ENCODE measurements at places on chromosomes 3 and 15. TPM values are rescaled to one million over a fixed set of nuclear protein-coding genes. Genes with fewer than 3 reads are reported as not detected.

- no peaks in the 10 kb centered on the region for H3K27me3 ChIP-seq
- H3K27ac ChIP-seq = peak overlapping the region; percentile 38
- H3K4me3 ChIP-seq = no peak overlapping the region
- peak; percentile 35 for DNase-seq
- peaks cover 18% of the 10 kb centered on the region for H3K4me1 ChIP-seq
- peaks cover 33% of the 10 kb centered on the region for H3K36me3 ChIP-seq
Observed at GRCh38 chr3:33385423-33385822, 54.8 kb downstream of the UBP1 start.

ATP13A4 gene
- total RNA-seq = 0.74 TPM

DNA sequence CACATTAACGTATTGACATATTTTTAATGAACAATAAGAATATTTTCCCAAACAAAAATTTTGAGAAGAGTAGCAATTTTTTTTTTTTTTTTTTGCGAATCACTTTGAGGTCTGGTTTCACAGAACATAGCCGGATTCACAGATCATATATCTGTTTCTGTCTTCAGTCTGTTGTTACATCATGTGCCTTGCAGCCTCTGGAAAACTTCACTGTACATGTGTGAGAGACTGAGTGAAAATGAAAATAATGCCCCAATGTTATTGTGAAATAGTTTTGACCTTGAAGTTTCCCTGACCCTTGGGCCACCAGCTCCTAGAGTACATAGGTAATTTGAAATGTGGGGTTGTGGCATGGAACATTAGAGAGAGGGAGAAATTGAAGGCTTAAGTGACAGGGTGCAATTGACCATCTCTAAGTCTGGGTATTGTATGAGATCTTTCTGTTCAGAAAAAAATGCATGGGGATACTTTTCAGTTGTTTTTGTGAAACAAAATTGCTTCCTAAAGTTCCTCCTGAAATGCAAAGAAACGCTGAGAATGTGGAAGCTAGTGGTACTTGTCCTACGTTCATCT is 14.0 kb downstream of the ITPR1 start:
- no peaks in the 10 kb centered on the region for H3K27me3 ChIP-seq
- no peak for DNase-seq
- H3K4me3 ChIP-seq = no peak overlapping the region
- H3K4me1 ChIP-seq = peaks cover 43% of the 10 kb centered on the region

DNA sequence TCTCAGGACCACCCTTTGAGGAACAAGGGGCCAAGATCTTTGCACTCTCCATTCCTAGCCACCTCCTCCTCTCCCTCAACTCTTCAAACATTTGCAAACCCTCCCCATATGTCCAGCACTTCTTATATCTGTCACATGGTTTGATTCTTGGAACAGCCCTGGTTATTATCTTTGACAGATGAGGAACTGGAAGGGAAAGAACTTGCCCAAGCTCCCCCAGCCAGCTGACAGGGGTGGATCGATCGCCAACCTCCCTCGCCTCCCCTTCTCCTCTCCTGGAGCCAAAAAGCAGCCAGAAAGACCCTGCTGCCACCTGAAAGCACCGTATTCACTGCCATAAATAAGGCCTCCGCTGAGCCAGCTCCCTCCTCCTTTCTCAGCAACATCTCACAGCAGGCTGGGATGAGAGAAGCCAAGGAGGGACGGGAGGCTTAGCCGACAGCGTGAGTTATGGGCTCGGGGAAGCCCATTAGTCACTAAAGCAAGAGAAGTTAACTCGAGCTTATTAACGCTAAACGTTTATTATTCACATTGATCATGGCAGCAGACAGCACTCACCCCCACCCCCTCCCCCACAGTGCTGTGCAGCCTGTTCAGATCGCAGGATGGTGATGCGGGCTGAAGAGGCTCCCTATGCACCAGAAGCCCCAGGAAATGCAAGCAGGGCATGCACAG is 22.2 kb upstream of the FGD5 start:
- H3K36me3 ChIP-seq = no peaks in the 10 kb centered on the region
- no peak overlapping the region for H3K4me3 ChIP-seq
- no peak overlapping the region for H3K27ac ChIP-seq
- H3K4me1 ChIP-seq = no peaks in the 10 kb centered on the region
- DNase-seq = no peak

SLC12A1 gene
- not detected for total RNA-seq

DNA sequence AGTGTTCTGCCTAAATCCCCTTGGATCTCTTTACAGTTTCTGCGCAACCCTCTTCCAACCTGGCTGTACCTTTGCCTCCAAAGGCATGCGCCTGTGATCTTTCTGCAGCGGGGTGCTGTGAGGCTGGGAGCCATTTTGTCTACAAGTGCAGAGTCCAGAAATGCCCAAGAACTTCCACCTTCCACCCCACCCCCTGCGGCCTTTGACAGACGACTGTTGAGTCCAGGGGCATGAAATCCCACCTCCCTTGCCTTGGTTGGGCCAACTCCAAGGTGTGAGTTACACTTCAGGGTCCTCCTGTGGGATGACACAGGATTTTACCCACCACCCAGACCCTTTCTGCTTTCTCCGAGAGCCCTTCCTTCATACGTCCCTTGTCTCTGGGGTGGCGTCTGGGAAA is 24.1 kb downstream of the HRH1 start:
- no peaks in the 10 kb centered on the region for H3K4me1 ChIP-seq
- no peak overlapping the region for H3K4me3 ChIP-seq
- peaks cover 2% of the 10 kb centered on the region for H3K27me3 ChIP-seq

CX3CR1 gene
- 0.48 TPM for total RNA-seq

LOXL1 gene
- total RNA-seq = 0.99 TPM

TRPM1 gene
- not detected for total RNA-seq

ZPLD1 gene
- not detected for total RNA-seq

GRCh38 chr15:80932513-80932815 is 57.2 kb downstream of the MESD start:
- H3K4me1 ChIP-seq = peaks cover 8% of the 10 kb centered on the region
- no peaks in the 10 kb centered on the region for H3K36me3 ChIP-seq
- H3K27me3 ChIP-seq = no peaks in the 10 kb centered on the region
- no peak for DNase-seq
- no peak overlapping the region for H3K27ac ChIP-seq

DNA sequence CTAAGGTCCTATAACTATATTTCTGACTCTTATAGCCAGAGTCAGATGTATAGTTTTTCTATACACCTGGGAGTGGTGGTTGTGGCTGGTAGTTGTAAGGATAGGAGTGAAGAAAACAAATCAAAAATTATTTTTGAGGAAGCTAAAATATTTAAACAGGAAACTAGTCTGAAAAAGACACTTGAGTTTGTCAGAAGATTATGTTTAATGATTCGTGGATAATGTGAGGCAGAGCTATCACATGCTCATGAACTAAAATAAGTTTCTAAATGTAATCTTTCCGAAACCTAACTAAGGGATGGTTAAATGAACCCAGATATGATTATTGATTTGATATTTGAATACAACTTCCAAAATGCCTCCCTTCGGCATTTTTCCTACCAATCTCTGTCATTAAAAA is 30.4 kb downstream of the GABRR3 start:
- peaks cover under 1% of the 10 kb centered on the region for H3K27me3 ChIP-seq
- no peak overlapping the region for H3K27ac ChIP-seq
- H3K4me1 ChIP-seq = peaks cover 48% of the 10 kb centered on the region

DNA sequence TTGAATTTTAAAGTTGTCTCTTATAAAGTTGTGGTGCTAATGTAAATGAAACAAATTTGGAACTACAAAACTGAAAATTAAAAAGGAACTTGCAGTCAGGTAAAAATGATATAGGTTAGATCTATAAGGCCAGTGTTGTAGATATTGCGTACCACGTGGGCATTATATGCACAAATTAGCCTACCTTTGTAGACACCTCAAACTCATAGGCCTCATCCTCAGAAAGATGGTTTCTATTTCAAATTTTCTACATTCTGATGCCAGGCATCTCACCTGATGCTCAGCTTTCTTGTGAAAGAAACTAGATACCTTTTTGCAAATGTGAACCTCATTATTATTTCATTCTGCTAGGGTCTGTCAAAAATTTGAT is 25.6 kb downstream of the TMEM207 start:
- H3K27me3 ChIP-seq = peaks cover 9% of the 10 kb centered on the region
- H3K27ac ChIP-seq = no peak overlapping the region
- no peaks in the 10 kb centered on the region for H3K36me3 ChIP-seq
- no peak for DNase-seq

DNA sequence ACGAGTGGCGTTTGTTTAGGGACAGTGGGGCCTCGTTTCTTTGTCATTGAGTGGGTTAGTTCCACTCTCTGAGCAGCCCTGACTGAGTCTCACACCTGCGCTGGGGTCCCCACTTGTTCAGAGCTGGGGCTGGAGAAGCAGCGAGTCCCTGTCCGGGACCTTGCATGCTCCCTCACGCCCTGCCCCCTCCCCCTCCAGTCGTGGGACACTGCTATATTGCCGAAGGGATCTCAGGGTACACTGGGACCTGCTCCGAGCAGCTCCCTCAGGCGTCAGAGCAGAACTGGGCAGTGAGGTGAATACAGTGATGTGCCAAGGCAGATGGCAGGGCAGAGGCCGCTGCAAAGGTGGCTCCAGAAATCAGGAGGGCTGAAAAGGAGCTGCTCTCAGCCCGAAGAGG is 59.9 kb upstream of the KLF13 start:
- peaks cover 77% of the 10 kb centered on the region for H3K4me1 ChIP-seq
- peak overlapping the region; percentile 74 for H3K27ac ChIP-seq

DNA sequence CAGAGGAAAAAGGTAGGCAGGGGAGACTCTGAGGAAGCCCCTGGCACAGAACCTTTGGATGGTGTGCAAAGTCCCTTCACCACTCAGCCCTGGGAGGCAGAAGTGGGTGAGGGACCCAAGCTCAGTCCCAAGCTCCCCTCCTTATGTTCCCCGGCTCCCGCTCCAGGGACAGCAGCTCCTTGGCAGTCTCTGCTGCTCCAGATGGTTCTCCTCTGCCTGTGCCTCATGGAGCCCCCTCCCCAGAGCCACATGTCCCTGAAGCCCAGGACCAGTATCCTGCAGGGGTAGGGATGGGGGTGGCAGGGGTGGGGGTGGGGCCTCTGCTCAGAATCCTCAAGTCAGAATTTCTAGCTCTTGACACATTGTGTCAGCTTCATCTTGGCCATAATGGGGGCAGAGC is 8.0 kb upstream of the CAMKV start:
- DNase-seq = no peak
- H3K27me3 ChIP-seq = no peaks in the 10 kb centered on the region
- no peak overlapping the region for H3K4me3 ChIP-seq
- no peaks in the 10 kb centered on the region for H3K36me3 ChIP-seq
- no peak overlapping the region for H3K27ac ChIP-seq

DNA sequence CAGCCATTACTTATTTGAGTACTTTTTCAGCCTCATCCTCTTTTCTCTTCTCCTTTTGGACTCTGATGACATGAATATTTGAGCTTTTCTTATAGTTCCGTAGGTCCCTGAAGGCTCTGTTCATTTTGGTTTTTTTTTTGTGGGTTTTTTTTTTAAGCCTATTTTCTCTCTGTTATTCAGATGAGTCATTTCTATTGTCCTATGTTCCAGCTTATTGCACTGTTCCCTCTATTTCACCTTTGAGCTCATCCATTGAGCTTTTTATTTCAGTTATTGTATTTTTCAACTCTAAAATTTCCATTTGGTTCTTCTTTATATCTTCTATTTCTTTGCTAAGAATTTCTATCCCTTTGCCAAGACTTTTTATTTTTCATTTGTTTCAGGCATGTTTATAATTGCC is 7.2 kb upstream of the MGLL start:
- DNase-seq = no peak
- H3K4me3 ChIP-seq = no peak overlapping the region
- no peak overlapping the region for H3K27ac ChIP-seq
- peaks cover 9% of the 10 kb centered on the region for H3K36me3 ChIP-seq
- H3K4me1 ChIP-seq = peaks cover 3% of the 10 kb centered on the region
- peaks cover 16% of the 10 kb centered on the region for H3K27me3 ChIP-seq

GABRG3 gene
- total RNA-seq = not detected

SMAD6 gene
- total RNA-seq = 0.43 TPM

ABTB1 gene
- total RNA-seq = 11.7 TPM

DNA sequence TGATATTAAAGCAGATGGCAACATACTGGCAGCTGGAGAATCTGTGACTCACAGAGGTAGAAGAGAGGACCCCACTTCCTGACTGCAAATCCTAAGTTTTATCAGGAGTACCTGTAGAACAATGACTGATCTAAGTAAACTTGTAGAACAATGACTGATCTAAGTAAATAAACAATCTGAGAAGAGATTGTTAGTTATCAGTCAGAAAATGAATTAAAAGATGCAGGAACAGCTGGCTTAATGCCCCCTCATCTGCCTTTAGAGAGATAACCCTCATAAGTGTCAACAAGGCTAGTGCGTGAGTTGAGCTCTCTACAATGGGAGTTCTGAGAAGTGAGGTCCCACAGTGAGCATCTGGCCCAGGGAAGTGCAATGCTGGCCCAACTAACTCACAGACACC is 14.6 kb downstream of the ACAD11 start:
- H3K36me3 ChIP-seq = peaks cover 3% of the 10 kb centered on the region
- no peak for DNase-seq
- no peak overlapping the region for H3K4me3 ChIP-seq
- no peak overlapping the region for H3K27ac ChIP-seq
- H3K27me3 ChIP-seq = no peaks in the 10 kb centered on the region

DNA sequence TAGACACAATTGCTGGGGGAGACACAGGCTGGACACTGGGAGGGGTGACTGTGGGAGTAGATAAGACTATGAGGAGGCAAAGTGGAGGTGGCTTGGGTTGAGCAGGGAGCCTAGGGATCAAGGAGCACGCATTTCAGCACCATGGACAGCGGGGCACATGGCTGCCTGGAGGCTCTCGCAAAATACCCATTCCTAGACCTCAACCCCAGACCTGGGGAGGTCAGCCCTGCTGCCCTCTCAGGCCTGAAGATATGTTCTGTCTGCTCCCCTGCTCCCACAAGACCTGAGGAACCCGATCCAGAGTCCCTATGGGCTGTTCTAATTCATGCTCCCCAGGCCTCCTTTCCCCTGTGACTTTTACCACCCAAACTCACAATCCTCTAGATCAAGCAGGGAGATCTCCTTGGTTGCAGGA is 16.0 kb upstream of the CPEB1 start:
- no peaks in the 10 kb centered on the region for H3K4me1 ChIP-seq
- peak; percentile 48 for DNase-seq
- no peak overlapping the region for H3K27ac ChIP-seq
- no peaks in the 10 kb centered on the region for H3K36me3 ChIP-seq

DNA sequence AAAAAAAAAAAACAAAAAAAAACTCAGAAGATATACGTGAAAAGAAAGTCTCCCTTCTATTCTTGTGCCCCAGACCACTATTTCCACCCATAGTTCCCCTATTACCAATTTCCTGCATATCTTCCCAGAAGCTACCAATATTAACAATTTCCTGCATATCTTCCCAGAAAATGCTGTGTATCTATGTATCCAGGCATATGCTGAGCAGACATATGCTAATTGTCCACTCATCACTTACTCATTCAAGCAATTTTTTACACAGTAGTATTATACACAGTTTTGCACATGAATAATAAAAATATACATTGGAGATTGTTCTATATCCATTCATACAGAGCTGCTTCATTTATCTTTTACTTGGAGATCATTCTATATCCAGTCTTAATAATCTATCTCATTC is 12.6 kb upstream of the SLMAP start:
- H3K4me3 ChIP-seq = no peak overlapping the region
- no peaks in the 10 kb centered on the region for H3K36me3 ChIP-seq
- H3K4me1 ChIP-seq = no peaks in the 10 kb centered on the region
- no peaks in the 10 kb centered on the region for H3K27me3 ChIP-seq

- H3K27me3 ChIP-seq = peaks cover 47% of the 10 kb centered on the region
- H3K4me3 ChIP-seq = peak overlapping the region; percentile 65
- H3K36me3 ChIP-seq = no peaks in the 10 kb centered on the region
- DNase-seq = no peak
- no peak overlapping the region for H3K27ac ChIP-seq
Observed at GRCh38 chr15:39581793-39582285, 960 bp downstream of the THBS1 start.

CRYGS gene
- 5.6 TPM for total RNA-seq

ST8SIA2 gene
- not detected for total RNA-seq
